ENCODE measurements at places on chromosomes 3 and 15. TPM values are rescaled to one million over a fixed set of nuclear protein-coding genes. Genes with fewer than 3 reads are reported as not detected.

DNA sequence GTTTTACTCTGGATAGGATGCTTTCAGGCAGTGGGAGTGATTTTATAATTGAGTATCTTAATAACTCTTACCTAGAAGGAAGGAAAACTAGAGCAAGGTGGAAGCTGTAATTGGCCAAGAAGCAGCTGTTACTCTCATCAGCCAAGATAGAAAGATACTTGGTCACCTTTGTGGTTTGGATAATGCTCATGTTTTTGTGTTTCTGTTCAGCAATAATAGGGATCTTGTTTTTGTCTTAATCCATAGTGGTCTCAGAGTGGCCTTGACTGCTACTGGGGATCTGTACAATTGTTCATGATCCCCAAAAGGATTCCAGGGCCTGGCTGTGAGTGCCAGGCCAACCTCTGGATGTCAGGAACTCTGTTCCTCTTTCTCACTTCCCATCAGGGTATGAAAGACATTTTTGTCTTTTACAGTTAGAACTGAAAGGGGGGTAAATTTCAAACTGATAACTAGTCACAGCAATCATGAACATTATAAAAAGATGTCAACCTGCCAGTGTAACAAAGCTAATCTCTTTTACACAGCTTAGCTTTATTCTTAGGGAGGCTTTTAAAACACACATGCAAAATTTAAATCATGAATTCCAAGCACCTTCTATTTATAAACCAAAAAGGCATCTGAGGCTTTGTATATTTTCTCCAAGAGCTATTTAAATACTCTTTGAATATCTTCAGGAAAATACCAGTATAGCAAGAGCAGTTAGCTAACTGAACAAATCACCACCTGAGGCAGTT, 6.0 kb downstream of the UBL7 start:
- no peak for DNase-seq

DNA sequence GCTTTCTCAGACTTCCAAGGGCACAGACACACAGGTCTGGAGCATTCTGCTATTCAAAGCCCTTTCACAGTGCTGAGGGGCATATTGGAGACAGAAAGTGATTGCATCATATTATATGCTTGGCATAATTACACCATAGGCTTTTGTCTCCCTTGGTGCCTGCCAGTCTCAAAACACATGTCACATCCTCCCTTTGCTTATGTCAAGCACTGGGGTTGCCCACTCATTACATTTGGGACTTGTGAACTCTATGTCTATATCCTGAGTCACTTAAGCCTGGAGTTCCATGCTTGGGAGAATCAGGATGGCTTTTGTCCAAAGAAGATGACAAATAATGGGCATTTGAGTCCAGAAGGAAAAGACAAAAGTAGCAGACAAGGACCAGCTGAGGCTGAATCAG, 12.3 kb upstream of the PDZRN3 start:
- DNase-seq = no peak

GRCh38 chr3:165835431-165835830, 1.8 kb downstream of the BCHE start:
- DNase-seq = no peak

GRCh38 chr3:113626503-113627371, 69.7 kb downstream of the USF3 start:
- peak; percentile 59 for DNase-seq

Gene CCR9
- not detected for total RNA-seq

Gene BUB1B
- total RNA-seq = 10.2 TPM

Measured in colonic mucosa (tissue), 4 donors.